ENCODE measurements at places on chromosomes 7 and 10.
A peak's percentile ranks its signal among the peaks of the same experiment; 100 is the strongest.

- no peak for DNase-seq
These were observed 185.1 kb downstream of the NXPH1 start for GRCh38 chr7:8618441-8619070.

- DNase-seq = no peak
These were observed 860.9 kb downstream of the XPNPEP1 start for GRCh38 chr10:109062371-109062770.

- no peak for DNase-seq
These were observed 52.1 kb downstream of the GNAI1 start for GRCh38 chr7:80186721-80187120.

DNA sequence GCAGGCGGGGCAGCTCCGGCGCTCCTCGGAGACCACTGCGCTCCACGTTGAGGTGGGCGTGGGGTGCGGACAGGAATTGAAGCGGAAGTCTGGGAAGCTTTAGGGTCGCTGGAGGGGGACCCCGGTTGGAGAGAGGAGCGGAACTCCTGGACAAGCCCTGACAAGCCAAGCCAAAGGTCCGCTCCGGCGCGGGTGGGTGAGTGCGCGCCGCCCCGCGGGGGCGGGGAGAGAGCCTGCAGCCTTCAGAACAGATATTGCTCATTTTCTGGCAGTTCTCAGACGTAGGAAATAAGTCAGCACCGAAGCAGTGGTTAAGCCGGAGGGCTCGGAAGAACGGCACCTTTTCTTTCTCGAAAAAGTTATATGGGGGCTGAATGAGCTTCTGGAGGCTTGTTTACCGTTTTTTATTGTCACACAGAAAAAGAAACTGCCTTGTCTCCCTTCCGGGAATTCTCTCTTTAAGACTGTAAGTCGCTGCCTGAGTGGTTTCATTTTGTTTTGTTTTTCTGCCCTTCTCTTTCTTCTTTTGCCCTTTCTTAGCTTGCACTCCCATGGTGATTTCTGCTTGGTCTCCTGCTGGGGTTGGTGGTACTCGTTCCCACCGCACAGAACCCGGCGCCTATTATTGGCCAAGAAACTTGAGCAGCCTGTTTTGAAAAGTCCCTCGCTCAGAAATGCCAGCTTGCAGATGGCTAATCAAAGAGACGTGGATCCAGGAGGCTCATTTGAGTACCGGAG is 732 bp downstream of the FAS start:
- peak; percentile 46 for DNase-seq

- no peak for DNase-seq
These were observed 98.9 kb downstream of the LHPP start for GRCh38 chr10:124560377-124561105.

GRCh38 chr7:22351878-22352277 is 5.1 kb downstream of the RAPGEF5 start:
- DNase-seq = no peak

DNA sequence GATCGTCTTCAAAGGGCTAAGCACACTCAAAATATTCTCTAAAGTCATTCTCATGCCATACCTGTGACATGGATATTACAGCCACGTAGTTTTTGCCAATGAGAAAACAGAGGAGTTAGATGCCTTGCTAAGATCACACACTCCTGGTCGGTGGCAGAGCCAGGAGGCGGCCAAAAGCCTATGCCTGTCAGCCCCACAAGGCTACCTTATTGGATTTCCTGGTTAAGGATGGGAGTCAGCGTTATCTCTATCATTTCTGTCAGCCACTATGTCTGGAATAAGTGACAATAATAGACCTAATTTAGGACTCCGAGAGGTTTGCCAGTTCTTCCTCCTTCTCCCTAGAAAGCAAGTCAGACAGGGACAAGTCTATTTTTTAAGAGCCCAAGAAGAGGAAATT is 250.8 kb downstream of the TRIL start:
- DNase-seq = no peak

DNA sequence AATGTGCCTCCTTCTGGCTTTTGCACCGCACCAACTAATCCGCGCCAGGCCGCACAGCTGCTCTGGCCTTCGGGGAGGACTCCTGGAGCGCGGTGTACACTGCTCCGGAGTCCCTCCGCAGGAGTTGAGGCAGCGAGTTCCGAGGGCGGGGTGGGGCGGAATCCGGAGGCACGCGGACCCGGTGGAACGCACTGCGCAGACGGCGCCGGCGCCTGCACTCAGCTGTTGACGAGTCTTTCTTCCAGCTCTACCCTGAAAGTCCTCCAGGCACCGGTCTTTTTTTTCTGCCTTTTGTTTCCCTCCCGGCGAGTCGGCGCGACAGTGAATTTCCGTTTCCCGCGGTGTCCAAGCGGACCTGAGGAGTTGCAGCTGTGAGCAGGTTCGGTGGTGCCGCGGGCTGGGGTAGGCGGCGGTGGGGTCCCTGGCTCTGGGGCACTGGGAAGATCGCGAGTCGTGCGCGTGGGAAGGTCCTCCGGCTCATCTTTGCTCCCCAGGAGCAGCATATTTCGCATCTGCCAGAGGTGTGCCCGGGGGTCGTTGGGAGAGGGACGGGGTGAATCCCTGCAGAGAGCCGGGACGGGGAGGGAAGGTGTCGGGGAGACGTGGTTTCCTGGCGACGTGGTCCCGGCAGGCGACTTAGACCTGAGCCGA is 44.1 kb downstream of the SFTPD start:
- peak; percentile 26 for DNase-seq

DNA sequence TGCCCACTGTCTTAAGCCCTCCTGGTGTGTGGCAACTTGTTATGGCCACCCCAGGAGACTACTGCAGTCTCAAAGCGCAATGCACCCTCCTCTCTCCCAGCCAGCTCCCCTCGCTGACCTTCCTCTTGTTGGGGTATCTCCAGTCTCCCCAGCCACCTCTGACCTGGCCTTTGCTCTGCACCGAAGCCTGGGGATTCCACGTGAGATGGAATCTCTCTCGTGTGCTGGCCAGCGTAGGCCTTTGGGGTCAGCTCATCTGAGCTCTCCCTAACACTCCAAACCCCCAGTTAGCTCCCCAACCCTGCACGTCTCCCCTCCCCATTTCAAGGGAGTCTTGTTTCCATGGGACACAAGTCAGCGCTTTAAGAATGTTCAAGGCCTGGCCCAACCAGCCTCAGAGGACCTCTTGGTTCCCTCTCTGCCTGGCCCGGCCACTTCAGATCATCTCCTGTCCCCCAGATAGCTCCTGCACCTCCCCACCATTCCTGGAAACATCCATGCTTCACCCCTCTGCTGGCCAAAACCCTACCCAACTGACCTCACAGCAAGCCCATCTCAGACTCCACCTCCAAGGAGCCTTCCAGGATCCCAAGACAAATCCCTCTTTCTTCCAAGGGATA is 11.2 kb downstream of the ITPRIP start:
- no peak for DNase-seq

DNA sequence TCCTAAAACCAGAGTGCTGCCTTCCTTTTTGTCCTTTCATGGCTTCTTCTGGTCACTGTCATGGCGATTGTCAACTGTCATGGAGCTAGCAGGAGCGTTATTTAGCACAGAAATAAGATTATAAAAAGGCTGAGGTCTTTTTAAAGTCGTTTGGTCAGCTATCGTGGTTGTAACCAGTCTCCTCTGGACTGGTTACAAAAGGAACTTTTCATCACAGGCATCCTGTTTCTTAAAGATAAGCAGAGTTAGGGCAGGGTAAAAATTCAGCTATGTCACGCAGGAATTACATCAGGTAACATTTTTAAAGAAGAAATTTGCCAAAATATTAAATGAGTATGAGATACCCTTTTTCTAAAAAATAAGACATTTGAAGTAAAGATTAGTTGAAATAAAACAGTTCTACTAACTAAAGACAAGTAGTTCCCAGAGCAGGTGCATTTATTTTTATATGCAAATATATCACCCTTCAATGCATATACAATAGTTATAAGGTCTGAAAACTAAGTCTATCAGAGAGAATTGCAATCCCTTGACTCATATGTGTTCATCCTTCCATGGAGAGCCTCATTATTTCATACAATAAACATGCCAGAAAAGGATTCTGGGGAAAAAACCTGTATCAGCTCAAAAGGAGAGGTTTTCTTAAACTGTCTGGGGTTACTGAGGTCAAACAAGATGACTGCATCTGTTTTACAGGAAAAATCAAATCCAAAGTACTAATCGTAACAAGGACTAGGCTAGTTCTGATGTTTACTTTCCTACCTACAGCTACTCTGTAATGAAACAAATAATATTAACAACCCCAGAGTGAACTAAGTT is 20.9 kb downstream of the FAM24A start:
- DNase-seq = no peak

DNA sequence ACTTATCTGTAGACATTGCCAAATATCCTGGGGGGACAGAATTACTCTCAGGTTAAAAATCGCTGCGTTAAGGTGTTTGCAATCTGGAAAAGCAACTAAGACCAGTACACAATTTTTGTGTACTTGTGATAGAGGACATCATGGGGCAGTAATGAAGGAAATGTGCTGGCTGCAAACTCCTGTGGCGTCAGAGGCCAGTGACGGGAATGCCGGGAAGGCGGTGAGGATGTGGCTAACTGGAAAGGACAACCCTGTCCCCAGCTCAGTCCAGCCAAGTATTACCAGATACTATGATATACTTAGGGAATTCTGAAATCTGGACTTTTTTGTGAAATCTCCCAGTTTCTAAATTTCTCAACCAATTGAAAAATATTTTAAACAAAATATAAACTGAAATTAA is 103.1 kb upstream of the NANOS1 start:
- no peak for DNase-seq

- DNase-seq = no peak
These were observed 24.4 kb upstream of the ZNF273 start for GRCh38 chr7:64878684-64879083.

GRCh38 chr10:87921931-87922688 is 58.7 kb downstream of the PTEN start:
- no peak for DNase-seq

GRCh38 chr10:22643775-22644174 is 70.6 kb downstream of the PIP4K2A start:
- no peak for DNase-seq

- no peak for DNase-seq
These were observed 322.6 kb upstream of the MKI67 start for GRCh38 chr10:128448796-128449195.

DNA sequence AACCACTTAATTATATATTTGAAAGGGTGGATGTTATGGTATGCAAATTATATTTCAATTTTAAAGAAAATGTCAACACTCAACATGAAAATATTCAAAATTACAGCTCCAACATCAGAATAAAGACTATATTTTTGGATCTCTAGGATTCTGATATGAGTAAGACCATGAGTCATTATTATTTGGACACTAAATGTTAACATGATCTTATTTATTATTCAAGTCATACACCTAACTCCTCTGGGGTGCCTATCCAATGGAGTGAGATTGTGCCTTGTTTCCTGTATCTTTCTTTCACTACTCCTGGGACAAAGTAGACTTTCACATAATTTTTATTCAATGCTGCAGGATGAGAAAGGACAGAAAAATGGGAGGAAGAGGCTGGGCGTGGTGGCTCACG is 135.2 kb upstream of the PRSS1 start:
- DNase-seq = no peak

- DNase-seq = no peak
These were observed 650.5 kb upstream of the SORCS1 start for GRCh38 chr10:107814865-107815487.

DNA sequence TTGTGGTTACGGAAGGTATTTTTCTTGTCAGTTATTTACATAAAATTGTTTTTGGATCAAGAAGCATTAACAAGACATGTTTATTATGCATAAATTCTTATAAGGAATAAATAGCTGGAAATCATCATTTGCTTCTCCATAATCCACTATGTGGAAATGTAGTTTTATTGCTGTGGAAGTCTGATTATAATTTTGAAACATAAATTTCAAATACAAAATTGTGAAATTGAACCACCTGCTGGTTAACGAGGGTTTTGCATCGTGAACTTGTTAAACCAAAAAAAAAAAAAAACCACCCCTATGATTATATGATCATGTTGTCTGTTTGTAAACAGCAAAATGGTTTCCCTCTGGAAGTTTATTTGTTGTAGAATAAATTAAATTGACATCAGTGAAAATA is 25.9 kb downstream of the ABRAXAS2 start:
- peak; percentile 19 for DNase-seq

GRCh38 chr7:66083677-66084076 is 8.1 kb downstream of the ASL start:
- DNase-seq = no peak

- DNase-seq = no peak
These were observed 1.2 kb upstream of the MLLT10 start for GRCh38 chr10:21532694-21533466.

GRCh38 chr7:26187380-26188205 is 13.0 kb downstream of the HNRNPA2B1 start:
- DNase-seq = no peak

GRCh38 chr10:95552679-95553342 is 8.4 kb downstream of the SORBS1 start:
- DNase-seq = no peak

Data from hematopoietic multipotent progenitor cell (in vitro differentiated cells).